CD4-positive, alpha-beta memory T cell (primary cell): ENCODE measurements at places on chromosomes 3 and 15. TPM values are rescaled to one million over a fixed set of nuclear protein-coding genes. Genes with fewer than 3 reads are reported as not detected.

- peaks cover 26% of the 10 kb centered on the region for H3K4me1 ChIP-seq
- H3K4me3 ChIP-seq = no peak overlapping the region
- no peak for DNase-seq
- no peaks in the 10 kb centered on the region for H3K36me3 ChIP-seq
- H3K27ac ChIP-seq = no peak overlapping the region
- no peaks in the 10 kb centered on the region for H3K27me3 ChIP-seq
Measured at GRCh38 chr3:111321786-111322185, 220.2 kb upstream of the CD96 start.

DNA sequence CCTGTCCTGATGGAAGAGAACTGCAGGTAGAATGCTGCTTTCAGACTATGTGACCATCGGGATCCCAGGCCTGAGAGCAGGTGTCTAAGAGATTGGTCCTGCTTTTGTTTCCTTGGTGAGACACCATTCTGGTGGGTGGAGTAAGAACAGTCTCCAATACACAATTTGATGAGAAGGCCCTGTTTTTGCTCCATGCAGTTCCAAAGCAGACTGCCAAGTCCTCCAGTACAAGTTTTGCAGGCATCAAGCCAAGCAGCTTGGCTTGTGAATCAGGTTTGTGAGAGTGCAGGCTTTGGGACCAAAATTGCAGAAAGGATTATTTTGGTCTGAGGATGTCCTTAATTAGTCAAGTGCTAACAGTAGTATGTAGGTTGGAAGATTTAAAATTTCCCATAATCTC, 381.6 kb downstream of the FOXP1 start:
- H3K4me3 ChIP-seq = no peak overlapping the region
- H3K4me1 ChIP-seq = no peaks in the 10 kb centered on the region
- DNase-seq = no peak

CAMK2N2 gene
- 0.25 TPM for total RNA-seq

ATRIP gene
- 14.9 TPM for total RNA-seq

GRCh38 chr15:79923079-79923514, 26.3 kb upstream of the MTHFS start:
- peaks cover 20% of the 10 kb centered on the region for H3K4me1 ChIP-seq
- peak overlapping the region; percentile 85 for H3K27ac ChIP-seq
- no peaks in the 10 kb centered on the region for H3K27me3 ChIP-seq

DNA sequence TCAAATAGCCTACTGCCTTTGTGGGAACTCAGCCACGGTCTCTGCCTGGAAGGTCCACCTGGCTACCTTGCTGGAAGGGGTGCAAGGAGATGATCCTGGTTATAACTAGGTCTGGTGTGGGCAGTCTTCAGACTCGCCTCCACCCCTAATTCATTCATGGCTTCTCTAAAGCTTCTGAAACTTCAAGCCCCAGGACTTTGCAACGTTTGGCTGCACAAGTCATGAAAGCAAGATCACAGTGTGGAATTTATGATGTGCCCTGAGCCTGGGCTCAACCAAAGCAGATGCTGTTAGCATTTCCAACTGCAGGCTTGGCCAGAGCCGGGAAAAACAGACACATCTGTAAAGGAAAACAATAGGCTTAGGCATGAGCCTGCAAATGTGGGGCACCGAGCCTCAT, 200.4 kb upstream of the WNT5A start:
- H3K36me3 ChIP-seq = no peaks in the 10 kb centered on the region
- H3K27me3 ChIP-seq = no peaks in the 10 kb centered on the region
- H3K4me1 ChIP-seq = no peaks in the 10 kb centered on the region
- no peak overlapping the region for H3K4me3 ChIP-seq
- DNase-seq = no peak
- no peak overlapping the region for H3K27ac ChIP-seq

DNA sequence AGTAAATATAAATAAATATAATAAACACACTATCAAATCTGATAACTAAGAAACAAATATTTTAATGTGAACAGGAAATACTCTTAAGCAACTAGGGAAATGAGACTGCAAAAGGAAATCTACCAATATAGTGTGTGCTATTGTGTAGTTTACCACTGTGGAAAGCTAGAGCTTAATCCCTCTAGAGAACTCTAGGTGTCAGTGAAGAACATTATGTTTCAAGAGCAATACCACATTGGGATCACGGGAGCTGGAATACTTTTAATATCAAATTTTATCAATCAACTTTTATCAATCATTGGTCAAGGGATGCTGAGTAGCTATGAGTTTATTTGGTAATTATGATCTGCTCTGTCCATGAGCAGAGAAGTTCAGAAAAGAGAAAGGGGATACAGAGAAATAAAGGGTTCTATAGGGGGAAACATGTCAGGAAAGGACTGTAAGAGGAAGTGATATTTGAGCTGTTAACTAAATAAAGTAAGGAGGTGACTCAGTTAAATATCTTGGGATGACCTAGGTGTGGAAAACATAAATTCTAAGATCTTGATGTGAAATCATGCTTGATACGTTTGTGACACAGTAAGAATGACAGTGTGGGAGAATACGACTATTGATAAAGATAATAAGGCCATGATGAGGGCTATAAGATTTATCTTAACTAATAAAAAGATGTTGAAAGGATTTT, 762.2 kb upstream of the ALCAM start:
- no peaks in the 10 kb centered on the region for H3K4me1 ChIP-seq
- H3K27me3 ChIP-seq = no peaks in the 10 kb centered on the region
- no peaks in the 10 kb centered on the region for H3K36me3 ChIP-seq
- no peak for DNase-seq

DNA sequence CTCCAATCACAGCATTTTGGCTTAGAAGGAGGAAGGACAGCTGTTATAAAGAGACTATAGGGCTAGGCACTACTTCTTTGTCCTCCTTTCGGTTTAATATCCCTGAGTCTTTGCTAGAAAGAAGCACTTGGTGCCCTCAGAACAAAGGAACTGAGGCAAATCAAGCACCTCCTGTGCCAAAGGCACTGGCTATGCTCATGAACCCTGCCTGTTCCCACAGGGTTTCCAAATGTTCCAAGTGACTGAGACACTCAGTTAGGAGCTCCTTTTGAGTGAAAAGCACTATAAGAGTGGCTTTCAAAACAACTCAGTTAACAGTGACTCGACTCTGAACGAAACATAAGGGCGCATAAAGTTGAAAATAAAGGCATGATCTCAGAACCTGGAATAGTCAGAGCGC, 25.0 kb downstream of the TBC1D2B start:
- H3K36me3 ChIP-seq = peaks cover 6% of the 10 kb centered on the region
- peak overlapping the region; percentile 68 for H3K27ac ChIP-seq
- H3K4me1 ChIP-seq = peaks cover 100% of the 10 kb centered on the region
- DNase-seq = no peak

- H3K4me3 ChIP-seq = no peak overlapping the region
- no peak for DNase-seq
- no peaks in the 10 kb centered on the region for H3K4me1 ChIP-seq
- H3K27ac ChIP-seq = no peak overlapping the region
- no peaks in the 10 kb centered on the region for H3K27me3 ChIP-seq
Measured at GRCh38 chr3:13832130-13832529, 47.7 kb downstream of the WNT7A start.

GRCh38 chr15:58401991-58402649, 29.7 kb upstream of the LIPC start:
- no peaks in the 10 kb centered on the region for H3K36me3 ChIP-seq
- DNase-seq = no peak
- H3K4me1 ChIP-seq = no peaks in the 10 kb centered on the region
- no peak overlapping the region for H3K27ac ChIP-seq
- no peaks in the 10 kb centered on the region for H3K27me3 ChIP-seq

APOD gene
- not detected for total RNA-seq

KCNMB3 gene
- 0.87 TPM for total RNA-seq

GPR171 gene
- 129 TPM for total RNA-seq

DNA sequence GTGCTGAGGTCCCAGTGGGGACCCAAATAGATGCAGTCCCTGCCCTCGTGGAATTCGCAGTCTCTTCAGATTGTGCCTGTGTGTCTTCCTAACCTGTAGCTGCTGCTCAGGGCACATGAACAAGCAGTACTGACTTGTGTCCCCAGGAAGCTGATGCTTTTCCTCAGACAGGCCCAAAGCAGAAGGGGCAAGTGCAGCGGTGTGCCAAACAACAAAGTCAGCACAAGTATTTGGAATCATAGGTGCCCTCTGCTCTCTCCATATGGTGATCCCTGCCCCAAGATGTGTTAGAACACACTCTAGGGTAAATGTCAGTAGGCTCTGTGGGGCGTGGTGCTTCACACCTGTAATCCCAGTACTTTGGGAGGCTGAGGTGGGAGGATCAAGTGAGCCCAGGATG, 21.9 kb downstream of the BHLHE40 start:
- DNase-seq = no peak
- no peaks in the 10 kb centered on the region for H3K36me3 ChIP-seq
- peaks cover 25% of the 10 kb centered on the region for H3K4me1 ChIP-seq
- no peaks in the 10 kb centered on the region for H3K27me3 ChIP-seq
- H3K4me3 ChIP-seq = no peak overlapping the region

BUB1B gene
- total RNA-seq = 0.55 TPM

DNA sequence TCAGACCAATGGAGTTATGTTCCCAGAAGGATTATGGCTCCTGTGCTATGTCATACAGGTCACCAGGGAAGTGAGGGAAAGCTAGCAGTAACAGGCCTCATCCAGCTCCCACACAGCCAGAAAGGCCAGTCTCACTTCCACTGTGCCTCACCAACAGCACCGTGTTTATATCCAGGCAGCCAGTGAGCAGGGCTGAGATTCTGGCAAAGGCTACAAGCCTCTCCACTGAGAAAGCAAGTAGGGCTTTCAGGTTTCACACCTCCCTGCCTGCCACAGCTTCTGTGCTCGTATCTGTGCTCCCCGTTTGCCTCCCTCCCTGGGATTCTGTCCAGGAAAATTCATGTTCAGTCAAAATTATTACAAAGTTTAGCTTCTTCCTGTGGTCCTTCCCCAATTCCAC, 14.9 kb upstream of the CFAP20DC start:
- no peak overlapping the region for H3K4me3 ChIP-seq
- no peak for DNase-seq
- no peak overlapping the region for H3K27ac ChIP-seq
- no peaks in the 10 kb centered on the region for H3K36me3 ChIP-seq
- no peaks in the 10 kb centered on the region for H3K4me1 ChIP-seq

DNA sequence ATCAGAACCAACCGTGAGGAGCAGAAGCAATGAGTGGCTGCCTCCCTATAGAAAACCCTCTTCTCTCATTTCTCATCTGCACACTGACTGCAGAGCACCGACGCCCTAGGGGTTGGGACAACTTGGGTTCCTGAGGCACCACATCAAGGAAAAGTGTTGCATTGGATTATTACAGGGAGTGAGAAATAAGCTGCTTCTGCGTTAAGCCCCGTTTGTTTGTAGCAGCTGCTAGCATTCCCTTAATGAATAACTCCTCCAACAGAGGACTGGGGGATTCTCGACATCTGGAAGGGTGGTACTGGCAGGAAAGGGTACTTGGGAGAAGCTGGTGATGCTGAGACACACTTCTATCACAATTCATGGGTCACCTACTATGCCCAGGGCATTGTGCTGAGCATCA, 25.3 kb upstream of the AGBL1 start:
- no peaks in the 10 kb centered on the region for H3K27me3 ChIP-seq
- no peak overlapping the region for H3K4me3 ChIP-seq
- DNase-seq = no peak

PLXNB1 gene
- total RNA-seq = 2.6 TPM

DNA sequence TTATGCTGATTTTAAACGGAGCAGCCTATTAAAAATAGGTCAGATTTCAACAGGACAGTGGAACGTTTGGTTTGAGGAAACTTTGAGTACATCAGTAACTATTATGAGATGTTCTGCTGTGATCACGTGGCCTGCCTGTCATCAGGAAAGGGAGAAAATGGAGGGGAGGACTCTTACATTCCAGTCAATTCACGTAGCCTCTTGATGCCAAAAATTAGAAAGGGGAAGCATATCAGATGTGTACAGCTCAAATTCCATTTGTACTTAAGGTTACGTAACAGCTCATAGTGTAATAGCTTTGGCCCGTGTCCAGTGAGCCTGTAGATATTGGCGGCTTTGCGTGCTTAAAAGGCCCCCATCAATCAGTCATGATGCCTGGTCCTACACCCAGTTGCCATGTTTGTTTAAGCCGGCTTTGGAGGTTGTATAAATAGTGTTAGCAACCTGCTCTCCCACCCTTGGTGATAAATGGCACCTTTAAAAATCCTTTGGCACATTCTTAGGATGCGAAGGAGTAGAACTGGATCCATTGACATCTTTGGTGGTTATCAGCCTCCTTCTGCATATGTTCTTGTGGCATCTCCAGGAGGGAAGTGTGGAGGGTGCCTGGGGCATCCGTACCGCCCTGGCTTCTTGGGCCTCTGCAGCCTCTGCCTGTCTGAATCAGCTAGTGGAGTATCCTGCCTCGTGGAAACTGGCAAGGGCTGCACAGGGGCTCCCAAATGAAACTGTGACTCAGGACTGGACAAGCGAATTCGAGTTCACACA, 163.9 kb downstream of the THSD4 start:
- no peak overlapping the region for H3K27ac ChIP-seq
- H3K4me3 ChIP-seq = no peak overlapping the region
- H3K4me1 ChIP-seq = no peaks in the 10 kb centered on the region
- H3K36me3 ChIP-seq = no peaks in the 10 kb centered on the region
- no peak for DNase-seq
- H3K27me3 ChIP-seq = no peaks in the 10 kb centered on the region

DNA sequence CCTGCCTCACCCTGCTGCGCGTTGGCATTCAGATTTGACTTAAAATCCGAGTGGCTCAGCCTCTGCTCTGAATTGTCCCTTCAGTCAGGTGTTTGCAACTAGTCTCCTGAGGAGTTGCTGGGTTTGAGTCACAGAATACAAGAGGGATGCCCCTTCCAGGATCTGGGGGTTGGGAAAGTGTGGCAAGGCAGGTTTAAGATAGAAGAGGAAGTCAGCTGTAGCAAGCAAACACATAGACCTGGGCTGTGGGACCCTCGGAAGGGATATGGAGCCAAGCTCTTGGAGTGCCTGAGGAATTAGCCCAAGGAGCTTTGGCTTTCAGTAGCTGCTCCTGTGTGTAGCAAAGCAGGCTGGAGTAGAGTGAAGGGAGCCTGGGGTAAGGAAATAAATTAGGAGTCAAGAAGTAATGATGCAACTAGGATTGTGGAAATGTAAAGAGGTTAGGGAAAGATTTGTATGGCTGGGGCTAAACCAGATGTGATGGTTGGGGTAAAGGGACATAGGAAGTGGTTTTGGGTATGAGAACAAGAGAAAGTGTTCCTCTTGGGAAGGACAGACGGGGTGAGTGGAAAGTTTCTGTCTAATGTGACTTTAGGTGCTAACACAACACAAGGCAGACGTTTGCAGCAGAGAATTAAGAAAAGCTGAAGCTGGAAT, 41.2 kb downstream of the RAB7A start:
- H3K36me3 ChIP-seq = no peaks in the 10 kb centered on the region
- H3K4me3 ChIP-seq = no peak overlapping the region
- H3K27me3 ChIP-seq = no peaks in the 10 kb centered on the region
- H3K4me1 ChIP-seq = peaks cover 54% of the 10 kb centered on the region

NR2F2 gene
- total RNA-seq = not detected

SERINC4 gene
- 0.25 TPM for total RNA-seq

SMAD3 gene
- 189 TPM for total RNA-seq

- no peaks in the 10 kb centered on the region for H3K27me3 ChIP-seq
- no peak overlapping the region for H3K27ac ChIP-seq
- H3K4me1 ChIP-seq = no peaks in the 10 kb centered on the region
- H3K4me3 ChIP-seq = no peak overlapping the region
- DNase-seq = no peak
Measured at GRCh38 chr15:41997845-41998244, 23.0 kb downstream of the PLA2G4E start.

- no peaks in the 10 kb centered on the region for H3K36me3 ChIP-seq
- no peak for DNase-seq
- H3K27me3 ChIP-seq = no peaks in the 10 kb centered on the region
- H3K4me1 ChIP-seq = peaks cover 3% of the 10 kb centered on the region
- no peak overlapping the region for H3K27ac ChIP-seq
Measured at GRCh38 chr15:78978601-78979179, 33.8 kb upstream of the CTSH start.

- peak; percentile 53 for DNase-seq
- H3K4me1 ChIP-seq = peaks cover 47% of the 10 kb centered on the region
- peak overlapping the region; percentile 61 for H3K27ac ChIP-seq
- H3K27me3 ChIP-seq = no peaks in the 10 kb centered on the region
- peak overlapping the region; percentile 97 for H3K4me3 ChIP-seq
Measured at GRCh38 chr3:72848703-72849081, 447 bp upstream of the SHQ1 start.
